ENCODE measurements at places on chromosomes 3 and 15. TPM values are rescaled to one million over a fixed set of nuclear protein-coding genes. Genes with fewer than 3 reads are reported as not detected.

The HYAL1 gene
- polyA plus RNA-seq = 2.2 TPM

GRCh38 chr3:78312851-78313250 is 1273.0 kb downstream of the ROBO2 start:
- no peak for DNase-seq

GRCh38 chr3:170746175-170746942 is 123.6 kb downstream of the RPL22L1 start:
- no peak for DNase-seq

GRCh38 chr3:73018790-73019441 is 22.3 kb downstream of the PPP4R2 start:
- no peak for DNase-seq

The IQCF6 gene
- not detected for polyA plus RNA-seq

- no peak for DNase-seq
Observed at GRCh38 chr3:127275287-127275781, 12.5 kb downstream of the PRR20G start.

The ACAN gene
- not detected for polyA plus RNA-seq

DNA sequence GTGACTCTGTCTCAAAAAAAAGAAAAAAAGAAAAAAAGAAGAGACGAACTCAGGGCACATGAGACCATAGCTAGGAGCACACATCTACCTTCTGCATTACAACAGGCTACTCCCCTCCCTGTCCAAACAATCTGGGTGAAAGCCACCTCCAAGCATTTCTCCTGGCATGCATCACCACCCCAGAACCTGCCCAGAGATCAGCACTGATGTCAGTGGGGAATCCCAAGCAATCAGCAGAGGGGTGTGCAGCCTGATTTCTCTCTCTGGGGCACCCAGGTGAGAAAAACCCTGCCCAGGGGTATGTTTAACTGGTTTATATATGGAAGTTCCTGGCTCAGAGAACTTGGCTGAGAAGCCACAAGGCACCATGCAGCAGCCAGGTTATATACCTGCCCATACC is 59.4 kb downstream of the CDC25A start:
- DNase-seq = no peak

- DNase-seq = no peak
Observed at GRCh38 chr3:174321548-174321947, 537.6 kb upstream of the NAALADL2 start.

- peak; percentile 54 for DNase-seq
Observed at GRCh38 chr3:167684388-167684993, 30.7 kb upstream of the WDR49 start.

The BOC gene
- polyA plus RNA-seq = 55.8 TPM

GRCh38 chr15:93109336-93110102 is 20.5 kb upstream of the RGMA start:
- no peak for DNase-seq

The CYFIP1 gene
- polyA plus RNA-seq = 54.5 TPM

GRCh38 chr15:26537663-26538062 is 235.2 kb downstream of the GABRB3 start:
- DNase-seq = no peak

DNA sequence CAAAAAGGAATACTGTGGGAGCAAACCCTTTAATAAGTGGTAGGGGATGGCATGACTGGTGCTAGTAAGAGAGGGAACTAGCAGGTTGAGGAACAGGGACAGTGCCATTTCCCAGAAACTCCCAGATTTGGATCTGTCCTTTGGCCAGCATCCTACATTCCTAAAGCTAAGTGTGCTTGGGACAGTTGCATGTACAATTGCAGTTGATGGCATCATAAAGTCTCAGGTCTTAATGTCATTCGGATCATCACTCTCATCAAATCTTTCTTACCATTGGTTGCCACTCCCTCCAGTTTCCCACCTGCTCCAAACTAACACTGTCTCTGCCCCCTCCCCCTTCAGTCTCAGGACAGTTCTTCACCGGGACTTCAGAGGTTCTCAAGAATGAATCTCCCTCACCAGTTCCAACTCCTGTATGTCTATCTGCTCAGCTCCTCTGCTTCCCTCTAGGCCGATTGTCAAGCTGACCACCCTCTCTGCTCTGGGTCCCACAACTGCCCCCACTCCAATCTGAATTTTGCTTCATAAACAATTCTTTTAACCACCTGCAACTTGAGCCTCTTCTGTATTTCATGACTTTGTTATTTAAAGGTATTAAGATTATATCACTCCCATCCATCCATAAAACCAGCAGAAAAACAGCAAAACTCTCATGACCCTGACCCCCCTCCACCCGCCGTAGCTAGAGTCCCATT is 260.8 kb downstream of the CGGBP1 start:
- no peak for DNase-seq

DNA sequence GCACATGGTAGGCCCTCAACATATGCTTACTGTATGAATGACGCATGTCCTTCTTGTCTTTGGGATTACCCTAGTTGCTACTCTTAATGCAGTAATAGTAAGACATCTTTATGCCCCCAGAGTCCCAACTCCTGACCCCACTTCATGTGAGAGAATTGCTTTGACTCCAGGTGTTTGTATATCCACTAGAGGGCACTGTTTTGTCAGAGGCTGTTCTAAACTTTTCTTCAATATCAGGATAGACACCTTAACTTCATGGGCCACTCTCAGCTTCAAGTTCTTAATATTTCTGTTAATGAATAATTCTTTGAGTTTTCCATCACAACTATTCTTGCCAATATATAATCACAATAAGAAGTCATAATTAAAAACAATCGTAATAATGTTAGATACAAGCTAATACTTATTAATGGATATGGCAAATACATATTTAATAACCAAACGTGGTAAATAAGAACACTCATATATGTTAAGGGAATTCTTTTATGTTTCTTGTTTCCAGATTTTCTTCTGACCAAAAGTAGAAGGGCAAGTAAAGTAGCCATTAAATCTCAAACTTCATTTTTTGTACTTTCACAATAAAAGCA is 337.2 kb upstream of the DNAJC19 start:
- DNase-seq = no peak

The LRRC3B gene
- polyA plus RNA-seq = 7.8 TPM

DNA sequence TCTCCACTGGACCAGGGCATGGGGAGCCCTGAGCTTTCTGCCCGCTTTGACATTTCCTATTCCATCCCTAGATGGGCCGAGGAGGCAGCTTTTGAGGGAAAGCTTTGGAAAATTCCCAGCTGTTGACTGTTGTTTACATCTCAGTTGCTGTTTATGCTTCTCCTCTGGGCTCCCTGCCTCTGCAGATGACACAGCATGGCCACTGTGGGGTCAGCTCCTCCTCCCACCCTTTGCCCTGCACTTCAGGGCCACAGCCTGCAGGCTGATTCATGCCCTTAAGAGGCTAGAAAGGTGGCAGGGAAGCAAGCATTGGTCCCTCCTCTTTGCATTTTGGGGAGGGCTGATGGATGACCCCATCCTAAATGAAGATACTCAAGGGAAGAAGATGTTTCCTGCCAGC is 8.5 kb upstream of the CTXND1 start:
- no peak for DNase-seq

- DNase-seq = no peak
Observed at GRCh38 chr15:41511899-41512369, 1.7 kb downstream of the LTK start.

The IGSF11 gene
- polyA plus RNA-seq = 5.8 TPM

GRCh38 chr15:29638781-29639180 is 183.5 kb downstream of the TJP1 start:
- no peak for DNase-seq

GRCh38 chr15:44275150-44275830 is 13.2 kb upstream of the GOLM2 start:
- no peak for DNase-seq

The CLASP2 gene
- 70.3 TPM for polyA plus RNA-seq

DNA sequence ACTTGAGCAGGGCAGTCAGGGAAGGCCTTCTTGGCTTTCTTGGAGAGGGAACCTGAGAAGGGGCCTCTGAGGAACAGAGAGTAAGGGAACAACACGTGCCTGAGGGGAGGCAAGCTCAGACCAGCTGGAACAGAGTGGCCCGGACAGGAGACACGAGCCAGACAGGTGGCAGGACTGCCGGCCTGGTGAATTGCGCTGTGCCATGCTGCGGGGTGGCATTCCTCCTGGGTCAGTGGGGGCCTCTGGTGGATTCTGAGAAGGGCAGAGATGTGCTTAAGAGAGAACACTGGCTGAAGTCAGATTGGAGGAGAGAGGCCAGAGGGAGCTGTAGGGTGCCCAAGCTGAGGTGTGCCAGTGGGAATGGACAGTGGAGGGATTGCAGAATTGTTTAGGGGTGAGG is 4.9 kb downstream of the CHAC1 start:
- DNase-seq = no peak

DNA sequence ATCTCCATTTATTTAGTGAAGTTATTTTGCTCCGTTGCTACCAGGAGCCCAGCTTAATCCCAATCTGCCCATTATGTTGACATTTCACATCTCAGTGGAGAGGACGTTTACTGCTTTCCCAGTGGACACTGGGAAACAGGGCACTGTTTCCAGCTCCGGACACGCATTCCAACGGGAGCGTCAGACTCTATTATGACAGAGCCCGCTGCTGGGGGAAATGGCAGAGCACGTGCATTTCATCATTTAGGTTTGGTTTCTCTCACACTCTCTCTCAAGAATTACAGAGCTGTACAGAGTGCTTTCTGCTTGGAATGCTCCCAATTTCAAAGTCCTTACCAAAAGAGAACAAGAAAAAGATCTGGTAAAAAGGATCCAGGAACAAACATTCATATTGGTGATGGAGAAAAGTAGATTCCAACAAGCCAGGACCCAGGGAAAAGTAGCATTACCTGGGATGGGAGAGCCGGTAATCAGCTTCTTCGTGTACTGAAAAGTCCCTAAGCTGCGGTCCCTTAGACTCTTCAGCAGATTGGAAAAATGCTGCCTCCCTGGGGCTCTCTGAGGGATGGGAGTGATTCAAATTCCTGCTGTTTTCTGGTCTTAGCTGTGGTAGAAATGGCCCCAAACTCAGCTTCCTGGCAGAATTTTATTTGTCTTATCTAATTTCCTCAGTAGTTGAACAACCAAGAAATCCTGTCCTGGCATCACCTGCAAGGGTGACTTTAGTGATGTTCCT is 136.0 kb upstream of the THBS1 start:
- DNase-seq = no peak

- no peak for DNase-seq
Observed at GRCh38 chr15:48423342-48423741, 92.1 kb downstream of the DUT start.

DNA sequence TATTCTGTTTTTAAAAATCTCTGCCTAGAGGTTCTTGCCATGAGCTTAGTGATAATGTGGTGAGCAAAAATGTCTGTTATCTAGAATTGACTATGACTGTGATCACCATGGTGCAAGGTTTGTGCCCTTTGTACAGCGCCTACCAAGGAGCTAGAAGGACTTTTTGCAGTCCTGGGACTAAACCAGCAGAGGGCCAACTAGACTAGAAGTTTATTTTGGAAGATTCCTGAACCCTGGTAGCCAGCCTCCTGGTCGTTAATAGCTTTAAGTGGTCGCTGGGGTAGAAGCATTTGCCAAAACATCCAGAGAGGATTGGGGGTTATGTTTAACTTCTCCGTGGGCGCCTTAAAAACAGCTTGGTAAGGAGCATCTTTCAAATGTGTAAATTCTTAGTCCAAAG is 7.8 kb downstream of the SCG5 start:
- DNase-seq = no peak

GRCh38 chr3:127330385-127330784 is 42.5 kb upstream of the PRR20G start:
- DNase-seq = no peak

GRCh38 chr3:4583416-4583815 is 90.3 kb downstream of the ITPR1 start:
- DNase-seq = peak; percentile 72

Data from muscle of arm (tissue), 14 donors.